ENCODE measurements at places on chromosomes 4 and X.

DNA sequence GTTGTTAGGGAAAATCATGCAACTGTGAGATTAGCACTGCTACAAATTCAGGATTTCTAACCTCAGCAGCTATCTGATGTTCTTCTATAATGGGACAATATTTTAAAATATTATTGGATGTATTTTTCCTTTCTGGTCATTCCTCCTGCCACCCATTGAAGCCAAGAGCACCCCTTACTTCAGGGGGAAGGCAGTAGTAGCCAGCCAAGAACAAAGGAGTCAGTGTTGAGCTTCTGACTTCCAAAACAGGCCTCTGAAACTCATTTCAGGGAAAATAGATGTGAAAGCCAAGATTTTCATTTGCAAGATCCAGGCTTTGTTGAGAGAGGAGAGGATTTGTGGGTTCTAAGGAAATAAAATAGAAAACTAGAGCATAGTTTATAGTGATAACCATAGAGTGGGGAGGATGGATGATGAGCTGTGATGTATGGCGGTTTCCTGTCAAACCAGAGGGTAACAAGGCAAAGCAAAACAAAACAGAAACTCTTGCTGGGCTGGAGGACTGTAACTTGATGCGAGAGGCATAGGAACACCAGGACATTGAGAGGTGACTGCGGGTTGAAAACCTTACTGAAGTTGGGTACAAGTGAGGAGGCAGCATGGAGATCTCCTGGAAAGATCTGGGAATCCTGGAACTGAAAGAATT, 173.7 kb upstream of the LEF1 start:
- no peak for DNase-seq

DNA sequence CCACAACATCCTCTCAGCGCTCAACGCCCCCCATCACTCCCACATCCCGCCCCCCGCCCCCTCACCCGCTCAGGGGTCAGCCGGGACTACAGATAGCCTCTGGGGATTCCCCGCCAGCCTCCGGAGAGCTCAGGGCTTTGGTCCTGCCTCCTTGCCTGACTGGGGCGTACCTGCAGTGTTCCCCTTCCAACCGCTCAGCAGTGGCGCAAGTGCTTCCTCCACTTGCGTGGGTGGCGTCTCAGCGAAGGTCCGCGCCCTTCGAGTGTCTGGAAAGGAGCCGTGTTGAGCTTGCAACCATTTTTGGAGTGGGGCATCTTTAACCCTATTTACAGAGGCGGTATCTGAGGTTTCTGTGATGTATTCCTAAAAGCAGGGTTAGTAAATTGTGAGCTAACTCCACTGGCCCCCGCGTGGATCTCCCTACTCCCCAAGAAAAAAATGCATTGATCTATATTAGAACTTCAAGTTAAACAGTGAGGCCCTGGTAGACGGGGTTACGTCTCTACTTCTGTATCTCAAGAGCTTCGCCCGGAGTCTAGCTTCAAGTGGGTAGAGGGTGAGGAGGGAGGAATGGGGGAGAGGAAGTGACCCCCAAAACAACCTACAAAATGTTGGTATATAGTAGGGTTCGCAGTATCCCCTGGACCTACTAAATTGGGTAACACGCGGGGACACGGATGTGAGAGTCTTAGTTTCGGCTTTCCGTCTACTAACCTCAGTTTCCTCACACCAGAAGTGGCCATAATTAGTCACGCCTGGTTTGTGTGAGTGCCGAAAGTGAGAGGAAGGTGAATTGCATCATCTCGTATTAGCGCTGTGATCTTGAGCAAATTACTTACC, 16.1 kb downstream of the NKX3-2 start:
- DNase-seq: no peak

DNA sequence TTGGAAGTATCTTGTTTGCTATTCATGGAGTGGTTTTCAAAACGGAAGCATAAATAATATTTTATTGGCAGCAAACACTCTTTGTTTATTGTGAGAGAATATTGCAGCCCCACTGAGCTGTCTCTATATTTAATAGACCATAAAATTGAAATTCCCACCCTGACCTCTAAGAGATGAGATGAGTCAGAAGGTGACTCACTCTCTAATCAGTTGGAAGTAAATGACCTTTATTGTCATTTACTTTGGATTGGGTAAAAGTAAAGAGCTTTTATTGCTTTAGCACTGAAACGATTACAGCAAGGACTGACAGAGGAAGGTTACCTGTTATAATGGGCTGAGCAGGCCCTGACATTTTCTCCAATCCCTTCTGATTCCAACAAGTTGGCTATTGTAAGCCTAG, 55.0 kb downstream of the SYTL5 start:
- no peak for DNase-seq

- DNase-seq: no peak
Measured at GRCh38 chrX:30513284-30513683, 64.3 kb downstream of the TASL start.

GRCh38 chrX:119399772-119400101, 601 bp downstream of the SLC25A43 start:
- no peak for DNase-seq

- no peak for DNase-seq
Measured at GRCh38 chr4:99458911-99459447, 23.8 kb upstream of the ADH7 start.

DNA sequence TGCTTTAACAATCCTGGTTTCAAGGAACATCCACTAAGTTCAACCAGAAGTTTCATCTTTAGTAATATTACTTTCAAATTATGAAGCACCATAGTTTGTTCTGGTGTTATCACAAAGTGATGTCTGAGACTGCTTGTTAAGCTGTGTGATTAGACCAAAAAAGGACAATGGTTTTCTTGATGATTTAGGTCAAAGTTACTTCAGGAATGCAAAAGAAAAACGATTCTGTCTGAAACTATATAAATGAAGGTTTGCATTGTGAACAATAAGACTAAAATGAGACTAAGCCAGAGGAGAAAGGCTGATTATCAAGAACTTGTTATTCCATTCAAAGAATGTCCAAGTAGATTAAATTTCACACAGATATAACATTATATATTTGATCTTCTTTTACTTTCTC, 122.4 kb upstream of the ETNPPL start:
- DNase-seq: no peak

GRCh38 chr4:48047421-48047844, 30.9 kb downstream of the NIPAL1 start:
- no peak for DNase-seq

- DNase-seq: no peak
Measured at GRCh38 chrX:29487714-29488113, 727.6 kb upstream of the MAGEB2 start.

- no peak for DNase-seq
Measured at GRCh38 chr4:3440011-3440410, 1.8 kb upstream of the HGFAC start.

GRCh38 chr4:164768516-164768915, 14.6 kb downstream of the SMIM31 start:
- no peak for DNase-seq

- peak; percentile 42 for DNase-seq
Measured at GRCh38 chr4:74117024-74117534, 18.1 kb upstream of the CXCL2 start.

DNA sequence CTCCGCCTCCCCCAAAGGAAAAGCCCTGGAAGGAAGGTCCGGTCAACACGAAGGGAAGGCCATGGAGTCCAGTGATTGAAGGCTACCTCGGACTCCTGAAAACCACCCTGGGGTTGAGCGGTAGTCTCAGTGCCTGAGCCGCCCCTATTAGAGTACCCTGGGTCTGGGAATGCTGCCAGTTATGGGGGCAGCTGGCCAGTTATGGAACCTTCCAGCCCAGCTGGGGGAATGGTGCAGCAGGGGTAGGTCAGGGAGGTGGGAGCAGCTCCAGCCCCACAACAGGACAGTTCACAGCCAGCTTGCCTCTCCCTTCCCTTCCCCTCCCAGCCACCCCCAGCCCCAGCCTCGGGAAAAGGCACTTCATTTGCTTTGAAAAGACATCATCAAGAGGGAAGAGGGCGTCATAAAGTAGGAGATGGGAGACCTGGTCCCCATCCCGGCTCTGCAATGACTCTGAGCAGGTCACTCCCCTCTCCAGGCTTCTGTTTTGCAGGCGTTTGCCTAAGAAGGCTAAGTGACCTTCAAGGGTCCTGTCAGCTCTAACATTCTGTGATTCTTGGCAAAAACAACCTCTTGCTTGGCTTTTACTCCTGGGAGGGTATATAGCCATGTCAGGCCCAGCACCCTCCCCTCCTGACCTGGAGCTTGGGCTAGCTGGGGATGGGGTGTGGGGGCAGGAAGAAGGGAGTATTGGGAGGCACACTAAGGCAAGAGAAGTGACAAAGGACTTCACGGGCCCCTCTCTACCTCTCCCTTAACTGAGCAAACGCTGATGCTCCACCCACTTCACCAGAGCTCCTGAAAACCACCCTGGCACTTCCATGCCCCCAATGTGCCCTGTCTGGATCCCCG, 8.0 kb downstream of the APLN start:
- DNase-seq: no peak

GRCh38 chr4:10180927-10181744, 64.5 kb upstream of the WDR1 start:
- peak; percentile 42 for DNase-seq

GRCh38 chr4:182647646-182648300, 269.4 kb downstream of the DCTD start:
- DNase-seq: no peak

DNA sequence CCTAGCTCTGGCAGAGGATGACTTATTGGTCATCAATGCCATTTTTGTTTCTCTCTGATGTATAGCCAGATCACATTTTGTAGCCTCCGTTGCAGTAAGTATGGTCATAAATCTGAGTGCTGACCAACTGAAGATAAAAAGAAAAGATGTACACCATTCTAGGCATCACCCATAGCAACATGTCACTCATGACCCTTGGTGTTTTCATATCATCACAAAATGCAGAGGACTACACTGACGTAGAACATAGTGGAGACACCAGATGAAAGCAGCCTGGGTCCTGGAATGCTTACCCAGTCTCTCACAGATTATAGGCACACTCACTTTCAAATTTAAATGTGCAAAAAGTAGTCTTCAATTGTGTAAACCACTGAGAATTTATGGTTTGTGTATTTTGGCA, 172.8 kb downstream of the PDHA2 start:
- no peak for DNase-seq

DNA sequence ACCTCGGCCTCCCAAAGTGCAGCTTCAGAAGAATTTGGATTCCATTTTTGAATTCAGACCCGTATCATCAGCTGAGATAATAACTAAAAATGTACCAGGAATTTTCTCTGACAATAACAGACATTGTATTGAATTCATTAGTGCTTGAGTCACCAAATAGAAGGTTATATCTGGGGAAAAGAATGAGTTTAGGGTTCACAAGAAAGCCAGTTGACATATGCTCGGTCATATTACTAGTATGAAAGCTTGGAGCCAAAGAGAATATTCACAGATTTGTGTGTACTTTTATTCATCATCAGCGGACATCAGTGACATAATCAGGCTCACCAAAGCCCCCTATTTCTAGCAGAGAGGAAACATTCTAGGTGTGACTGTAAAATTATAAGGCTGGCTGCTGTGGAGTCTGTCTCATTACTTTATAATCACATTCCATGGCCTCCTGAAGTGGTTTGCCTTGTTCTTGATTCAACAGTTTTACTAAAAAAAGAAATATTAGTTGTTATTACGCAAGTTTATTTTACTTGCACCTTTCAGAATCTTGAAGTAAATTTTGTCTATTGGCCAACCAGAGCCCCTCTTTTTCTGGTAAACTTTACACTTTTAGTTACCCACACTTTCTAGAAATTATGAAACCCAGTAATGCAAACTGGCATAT, 14.6 kb upstream of the DCTD start:
- DNase-seq: no peak

GRCh38 chrX:7131621-7132020, 15.9 kb upstream of the STS start:
- no peak for DNase-seq

GRCh38 chrX:74431797-74432196, 10.5 kb downstream of the SLC16A2 start:
- no peak for DNase-seq

DNA sequence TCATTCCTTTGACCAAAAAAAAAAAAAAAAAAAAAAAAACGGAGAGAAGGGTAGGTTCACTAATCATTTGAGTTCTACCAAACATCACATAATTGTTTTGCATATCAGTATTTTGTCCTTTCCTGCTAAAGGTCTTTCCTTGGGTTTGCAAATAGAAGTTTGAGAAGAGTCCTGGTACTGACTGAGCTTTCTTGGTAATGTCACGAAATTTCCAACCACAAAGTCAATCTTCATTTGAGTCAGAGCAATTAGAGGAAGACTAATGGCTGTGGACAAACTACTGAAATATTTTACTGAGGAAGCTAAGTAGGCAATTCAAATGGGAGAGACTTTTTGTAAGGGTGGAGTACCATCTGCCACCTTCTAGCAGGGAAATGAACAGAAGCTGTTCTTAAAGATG, 21.7 kb upstream of the CD40LG start:
- no peak for DNase-seq

DNA sequence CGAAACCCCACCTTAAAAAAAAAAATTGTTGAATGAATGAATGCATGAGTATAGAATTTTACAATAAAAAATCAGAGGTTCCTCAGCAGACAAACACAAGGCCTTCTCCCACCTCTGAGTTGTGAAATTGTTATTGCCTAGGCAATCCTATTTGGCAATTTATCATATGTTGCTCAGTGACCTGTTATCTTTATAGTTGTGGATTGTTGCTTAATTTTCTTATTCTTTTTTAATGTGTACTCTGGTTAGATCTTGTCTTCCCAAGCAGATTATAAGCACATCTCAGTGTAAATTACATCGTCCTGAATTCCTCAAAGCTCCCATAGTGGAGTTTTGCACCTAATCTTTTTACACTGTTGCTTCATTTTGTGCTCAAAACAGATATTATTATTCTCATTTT, 71.9 kb downstream of the RBM47 start:
- no peak for DNase-seq

- DNase-seq: no peak
Measured at GRCh38 chr4:23234716-23235115, 542.0 kb downstream of the GBA3 start.

- no peak for DNase-seq
Measured at GRCh38 chrX:13694983-13695382, 6.1 kb downstream of the RAB9A start.

DNA sequence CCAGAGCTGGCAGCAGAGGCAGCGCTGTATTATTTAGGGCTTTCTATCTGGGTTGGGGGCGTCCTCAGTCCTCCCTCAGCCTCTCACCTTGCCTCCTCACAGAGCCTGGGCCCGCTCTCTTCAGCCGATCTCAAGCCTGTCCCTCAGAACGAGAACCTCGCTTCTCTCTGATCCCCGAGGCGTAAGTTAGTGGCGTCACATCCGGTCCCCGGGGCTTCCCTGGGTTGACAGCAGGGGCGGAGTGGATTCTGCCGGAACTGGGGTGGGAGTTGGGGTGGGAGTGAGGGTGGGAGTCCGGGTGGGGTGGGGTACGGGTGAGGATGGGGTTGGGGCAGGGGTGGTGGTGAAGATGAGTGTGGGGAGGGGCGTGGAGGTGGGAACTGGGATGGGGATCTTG, at the start of gene MAGEA10:
Gene MAGEA10, minus strand, starts transcription at position 190 of the 397 bp plus-strand sequence. CDS start 2,957 bp downstream, outside the sequence.
- no peak for DNase-seq

DNA sequence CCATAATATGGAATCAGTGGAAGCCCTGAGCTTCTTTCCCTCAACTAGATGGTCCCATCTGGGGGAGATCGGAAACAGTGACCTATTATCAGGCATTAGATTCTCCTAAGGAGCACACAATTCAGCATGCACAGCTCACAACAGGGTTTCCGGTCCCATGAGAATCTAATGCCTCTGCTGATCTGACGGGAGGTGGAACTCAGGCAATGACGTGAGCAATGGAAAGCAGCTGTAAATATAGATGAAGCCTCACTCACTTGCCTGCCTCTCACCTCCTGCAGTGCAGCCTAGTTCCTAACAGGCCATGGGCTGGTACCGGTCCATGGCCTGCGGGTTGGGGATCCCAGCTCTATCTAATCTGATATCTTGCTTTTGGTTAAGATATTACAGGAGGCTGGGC, 88.9 kb downstream of the COX7B2 start:
- no peak for DNase-seq

- DNase-seq: no peak
Measured at GRCh38 chrX:145190801-145191389, 56.4 kb upstream of the SPANXN1 start.

Measured in DMS79 (cell line).